Ascending aorta (tissue), 2 donors: ENCODE measurements at places on chromosomes 13 and 19.

DNA sequence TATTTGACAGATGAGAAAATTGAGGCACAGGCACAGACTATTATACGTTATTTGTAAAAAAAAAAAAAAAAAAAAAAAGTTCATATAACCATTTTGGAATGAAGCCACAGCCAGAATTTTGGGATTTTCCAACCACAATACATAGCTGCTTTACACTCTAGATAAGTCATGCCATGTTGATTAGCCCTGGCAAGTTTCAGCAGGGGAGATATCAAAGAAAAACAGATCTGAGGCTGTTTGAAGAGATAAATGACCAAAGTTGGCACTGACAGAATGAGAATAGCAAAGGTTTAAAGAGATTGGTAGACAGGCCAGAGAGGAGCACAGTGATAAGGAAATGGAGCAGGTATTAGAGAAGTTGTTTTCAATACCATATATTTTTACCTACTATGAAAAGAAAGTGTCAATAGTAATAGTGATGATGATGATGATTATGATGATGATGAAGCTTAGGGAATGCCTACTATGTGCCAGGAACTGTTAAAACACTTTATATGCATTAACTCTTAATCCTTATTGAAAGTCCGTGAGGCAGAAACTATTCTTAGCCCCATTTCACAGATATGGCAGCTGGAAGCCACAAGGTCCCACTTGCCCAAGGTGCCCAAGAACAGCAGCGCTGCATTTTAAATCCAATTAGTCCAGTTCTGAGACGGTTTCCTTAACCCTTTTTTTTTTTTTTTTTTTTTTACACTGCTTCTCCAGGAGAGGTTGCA, 105.5 kb downstream of the MBNL2 start:
- DNase-seq, result no peak

GRCh38 chr19:44557933-44558332, 28.5 kb upstream of the CEACAM20 start:
- DNase-seq, result no peak

DNA sequence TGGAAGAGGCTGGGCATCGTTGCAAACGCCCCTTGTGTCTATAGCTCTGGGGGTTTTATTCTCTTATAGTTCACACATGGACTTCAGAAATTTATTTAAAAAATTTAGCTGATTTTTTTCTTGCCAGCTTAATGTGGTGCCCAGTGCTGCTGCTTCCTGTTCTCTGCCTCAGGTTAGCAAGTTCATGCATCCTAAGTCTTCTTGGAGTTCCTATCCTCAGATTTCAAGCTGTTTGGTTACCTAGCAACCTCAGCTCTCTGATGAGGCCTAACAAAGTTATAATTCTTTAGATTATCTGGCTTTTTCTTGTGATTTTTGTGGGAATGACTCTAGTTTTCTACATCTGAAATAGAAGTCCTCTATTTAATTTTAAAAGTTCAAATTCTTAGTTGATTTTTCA, 250.9 kb downstream of the MAB21L1 start:
- DNase-seq, result no peak

DNA sequence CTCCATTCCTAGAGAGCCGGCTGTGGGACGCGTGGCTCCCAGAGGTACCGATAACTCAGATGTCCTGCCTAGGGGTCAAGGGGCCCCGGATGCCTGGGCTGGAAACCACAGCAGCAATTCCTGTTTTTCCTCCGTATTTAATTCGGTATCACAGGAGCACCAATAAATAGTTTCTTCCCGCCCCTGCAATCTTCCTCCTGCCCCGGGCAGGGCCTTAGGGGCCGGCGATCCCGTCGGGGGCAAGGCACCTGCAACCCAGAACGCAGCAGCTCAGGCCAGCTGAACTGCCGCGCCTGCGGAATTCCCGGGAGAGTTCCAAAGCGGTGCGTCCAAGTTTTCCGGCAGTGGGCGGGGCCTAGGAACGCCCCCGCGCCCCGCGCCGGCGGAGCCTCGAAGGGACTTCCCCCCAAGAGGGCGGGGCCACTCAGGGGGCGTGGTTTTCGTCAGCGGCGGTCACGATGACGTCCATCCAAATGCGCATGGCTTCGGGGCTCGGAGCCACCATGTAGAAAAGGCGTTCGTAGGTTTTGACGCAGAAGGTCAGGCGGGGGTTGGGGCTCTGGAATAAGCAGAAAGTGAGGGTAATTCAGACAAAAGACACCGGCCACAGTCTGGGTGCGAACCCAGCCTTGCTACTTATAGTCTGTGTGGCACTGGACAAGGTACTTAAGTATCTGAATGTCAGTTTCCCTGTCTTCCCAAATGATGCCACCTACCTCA, 9.7 kb upstream of the LYPD3 start:
- DNase-seq, result peak; percentile 75

DNA sequence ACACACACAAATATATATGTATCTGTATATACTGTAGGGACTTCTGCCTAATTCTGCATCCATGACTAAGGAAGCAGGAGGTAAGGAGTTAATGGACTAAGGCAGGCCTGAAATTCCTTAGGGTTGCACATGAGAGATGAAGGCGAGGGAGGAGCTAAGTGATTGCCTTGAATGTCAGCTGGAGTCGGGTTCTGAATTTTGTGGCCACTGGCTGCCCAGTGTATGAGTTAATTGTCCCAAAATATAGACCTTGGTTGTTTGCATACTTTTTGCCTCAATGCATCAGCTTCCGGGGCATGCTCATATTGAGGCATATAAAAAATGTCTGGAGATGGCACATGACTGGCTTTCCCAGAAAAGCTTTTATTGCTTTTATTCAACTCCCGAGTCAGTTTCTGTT, 245.5 kb downstream of the TDRD3 start:
- DNase-seq, result no peak

- no peak for DNase-seq
Measured at GRCh38 chr19:6945733-6946132, 58.4 kb downstream of the ADGRE1 start.

DNA sequence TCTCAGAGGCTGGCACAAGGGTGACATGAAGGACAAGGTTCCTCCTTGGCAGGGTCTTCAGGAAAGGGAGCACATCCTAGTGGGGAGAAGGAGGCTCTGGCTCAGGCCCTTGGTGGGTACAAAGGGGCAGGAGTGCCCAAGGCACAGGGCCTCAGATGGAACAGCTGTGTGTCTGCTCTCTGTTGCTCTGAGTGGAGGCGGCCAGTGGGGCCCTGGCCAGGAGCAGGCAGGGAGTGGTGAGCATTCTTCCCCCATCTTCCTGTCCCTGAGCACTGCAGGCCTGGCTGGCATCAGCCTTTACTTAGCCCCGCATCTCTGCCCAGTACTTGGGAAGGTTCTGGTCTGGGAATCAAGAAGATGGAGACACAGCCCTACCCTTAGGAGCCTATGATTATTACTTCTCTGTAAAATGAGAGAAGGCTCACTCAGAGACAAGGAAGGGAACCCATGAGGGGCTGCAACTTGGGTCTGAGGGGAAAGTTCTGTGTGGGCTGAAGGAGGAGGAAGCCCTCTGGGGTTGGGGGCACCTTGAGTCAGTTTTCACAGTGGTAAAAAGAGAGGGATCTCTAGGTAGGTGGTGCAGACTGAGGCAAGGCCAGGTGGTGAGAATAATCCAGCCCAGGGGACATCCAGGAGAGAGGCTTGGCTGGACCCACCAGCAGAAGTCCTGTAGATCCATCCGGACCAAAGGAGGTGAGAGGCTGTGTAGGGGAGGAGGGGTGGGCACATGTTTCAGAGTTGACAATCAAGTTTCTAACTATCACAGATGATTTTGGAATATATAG, 173.5 kb downstream of the TSHZ3 start:
- no peak for DNase-seq

- no peak for DNase-seq
Measured at GRCh38 chr13:91574766-91575165, 176.3 kb downstream of the GPC5 start.

- no peak for DNase-seq
Measured at GRCh38 chr13:52744842-52745375, 5.3 kb upstream of the CNMD start.

GRCh38 chr19:41771410-41771809, 16.1 kb downstream of the CEACAM6 start:
- DNase-seq, result no peak

- no peak for DNase-seq
Measured at GRCh38 chr19:17806945-17807344, 12.0 kb downstream of the B3GNT3 start.

DNA sequence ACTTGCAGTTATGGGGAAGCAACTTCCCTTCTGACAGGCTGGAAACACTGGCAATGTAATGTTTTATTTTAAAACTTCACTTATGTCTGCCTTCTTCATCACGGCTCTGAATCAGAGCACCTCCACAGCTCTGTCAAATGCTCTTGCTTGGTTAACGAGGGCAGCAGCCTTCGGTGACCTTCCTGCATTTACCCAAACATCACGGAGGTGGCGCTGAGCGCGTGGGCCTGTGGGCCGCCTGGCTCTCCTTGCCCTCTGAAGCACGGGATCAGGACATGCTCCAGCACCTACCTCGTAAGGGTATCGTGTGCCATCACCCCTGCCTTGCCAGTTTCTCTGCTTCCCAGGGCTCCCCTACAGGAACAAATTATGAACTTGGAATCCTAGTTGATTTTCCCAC, 310.0 kb downstream of the TEX29 start:
- DNase-seq, result no peak

DNA sequence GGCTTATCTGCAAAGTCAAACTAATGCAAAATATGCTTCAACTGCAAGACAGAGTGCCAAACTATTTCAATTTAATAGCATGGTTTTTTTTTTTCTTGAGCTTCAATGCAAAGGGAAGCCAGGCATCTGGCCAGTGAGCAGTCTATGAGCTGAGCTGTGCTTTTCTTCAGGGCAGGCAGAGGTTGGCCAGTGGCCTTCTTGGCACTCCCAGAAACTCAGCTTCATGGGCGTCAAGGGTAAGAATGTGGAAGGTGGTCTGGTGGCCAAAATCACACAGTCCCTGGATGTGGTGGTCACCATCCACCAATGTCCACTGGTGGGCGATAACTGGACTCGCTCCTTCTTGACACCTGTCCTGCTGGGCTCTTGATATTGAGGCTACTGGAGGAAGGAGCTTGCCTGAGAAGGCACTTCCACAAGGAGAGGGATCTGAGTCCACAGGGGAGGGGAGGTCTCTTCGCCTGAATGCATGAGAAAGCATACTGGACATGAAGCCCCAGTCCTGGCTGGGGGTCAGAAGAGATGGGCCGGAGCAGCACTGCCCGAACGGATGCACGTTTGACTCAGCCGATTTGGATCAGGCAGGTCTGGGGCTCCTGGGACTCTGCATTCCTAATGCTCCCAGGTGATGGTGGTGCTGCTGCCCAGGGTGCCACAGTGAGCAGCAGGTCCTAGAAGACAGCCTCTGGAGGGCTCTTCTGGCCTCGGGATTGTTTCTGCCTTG, 17.1 kb downstream of the COL4A2 start:
- no peak for DNase-seq

DNA sequence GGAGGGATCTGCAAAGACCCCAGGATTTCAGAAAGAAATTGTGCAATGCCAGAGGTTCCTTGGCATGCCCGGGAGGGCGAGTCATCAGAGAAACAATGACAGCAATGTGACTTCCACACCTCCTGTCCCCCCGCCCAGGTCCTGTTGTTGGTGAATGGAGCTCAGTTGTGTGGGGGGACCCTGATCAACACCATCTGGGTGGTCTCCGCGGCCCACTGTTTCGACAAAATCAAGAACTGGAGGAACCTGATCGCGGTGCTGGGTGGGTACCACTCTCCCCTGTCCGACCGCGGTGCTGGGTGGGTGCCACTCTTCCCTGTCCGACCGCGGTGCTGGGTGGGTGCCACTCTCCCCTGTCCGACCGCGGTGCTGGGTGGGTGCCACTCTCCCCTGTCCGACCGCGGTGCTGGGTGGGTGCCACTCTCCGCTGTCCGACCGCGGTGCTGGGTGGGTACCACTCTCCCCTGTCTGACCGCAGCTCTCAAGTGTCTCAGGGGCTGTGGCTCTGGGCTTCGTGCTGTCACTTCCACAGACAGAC, 5.2 kb upstream of the F10 start:
- no peak for DNase-seq

GRCh38 chr13:79457948-79458347, 23.0 kb upstream of the NDFIP2 start:
- no peak for DNase-seq

GRCh38 chr13:48576448-48577010, 43.6 kb upstream of the RCBTB2 start:
- DNase-seq, result no peak

DNA sequence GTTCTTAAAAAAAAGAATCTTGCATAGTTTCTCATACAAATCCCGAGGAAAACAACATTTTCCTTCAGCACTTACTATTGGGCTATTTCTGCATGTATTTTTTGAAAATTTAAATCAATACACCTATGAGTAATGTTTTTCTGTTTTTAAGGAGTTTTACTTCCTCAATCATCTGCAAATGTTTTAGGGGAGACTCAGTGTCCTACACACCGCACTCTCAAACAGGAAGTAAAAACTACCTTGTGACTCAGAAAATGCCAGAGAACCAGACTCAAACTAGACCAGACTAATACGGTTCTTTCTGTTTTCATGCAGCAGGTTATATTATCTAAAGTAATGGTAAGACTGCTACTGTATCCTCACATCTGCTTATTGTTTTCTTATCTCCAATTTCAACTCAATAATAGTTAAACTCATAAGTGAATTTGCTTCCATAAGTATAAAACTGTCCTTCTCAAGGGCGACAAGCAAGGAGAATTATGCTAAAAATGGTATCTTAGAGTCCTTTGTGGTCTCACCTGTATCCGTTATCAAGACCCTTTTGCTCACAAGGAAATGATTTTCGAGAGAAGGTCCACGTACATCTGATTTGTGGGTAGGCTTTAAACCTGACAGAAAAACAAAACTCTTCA, 52.5 kb downstream of the FLT3 start:
- no peak for DNase-seq

DNA sequence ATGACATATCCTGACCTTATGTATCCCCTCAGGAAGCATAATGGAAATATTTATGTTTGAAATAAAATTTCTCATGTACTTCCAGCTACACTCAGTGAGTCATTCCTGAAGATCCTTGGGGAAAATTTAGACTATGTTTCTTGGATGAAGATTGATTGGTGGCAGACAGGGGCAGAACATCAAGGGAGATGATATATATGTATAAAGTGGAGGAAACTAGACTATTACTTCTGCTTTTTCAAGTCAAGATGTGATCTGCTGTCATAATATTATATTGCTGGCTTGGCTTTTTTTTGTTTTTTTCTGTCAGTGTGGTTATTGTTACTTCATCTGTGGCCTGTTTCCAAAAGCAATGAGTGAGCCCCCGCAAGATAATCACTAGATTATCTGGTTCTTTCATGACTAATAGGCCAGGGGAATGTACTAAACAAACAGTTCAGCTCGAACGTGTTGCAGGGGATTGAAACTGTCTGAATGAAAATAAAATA, 87.2 kb upstream of the TNFSF11 start:
- no peak for DNase-seq

- no peak for DNase-seq
Measured at GRCh38 chr13:73174521-73175010, 115.8 kb downstream of the KLF5 start.

DNA sequence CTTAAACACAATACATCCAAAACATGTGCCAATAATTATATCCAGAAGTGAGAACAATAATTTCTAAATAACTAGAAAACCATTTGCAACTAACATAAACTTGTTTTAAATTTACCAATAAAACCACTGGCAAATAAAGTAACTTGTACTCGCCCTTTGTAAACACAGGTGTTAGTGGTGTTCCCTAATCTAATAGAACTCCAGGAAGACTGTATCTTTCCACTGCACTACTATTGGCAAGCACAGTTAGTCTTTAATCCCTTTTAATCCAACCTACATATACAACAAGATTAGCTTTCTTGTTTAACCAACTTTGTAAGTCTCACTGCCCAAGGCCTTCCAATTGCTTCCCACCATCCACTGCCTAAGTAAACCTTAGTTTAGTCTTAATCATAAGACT, 79.5 kb downstream of the PCDH9 start:
- DNase-seq, result no peak

GRCh38 chr19:16349551-16350152, 25.0 kb downstream of the KLF2 start:
- DNase-seq, result no peak
